ENCODE measurements at places on chromosomes 12 and 14. TPM values are rescaled to one million over a fixed set of nuclear protein-coding genes. Genes with fewer than 3 reads are reported as not detected.

DNA sequence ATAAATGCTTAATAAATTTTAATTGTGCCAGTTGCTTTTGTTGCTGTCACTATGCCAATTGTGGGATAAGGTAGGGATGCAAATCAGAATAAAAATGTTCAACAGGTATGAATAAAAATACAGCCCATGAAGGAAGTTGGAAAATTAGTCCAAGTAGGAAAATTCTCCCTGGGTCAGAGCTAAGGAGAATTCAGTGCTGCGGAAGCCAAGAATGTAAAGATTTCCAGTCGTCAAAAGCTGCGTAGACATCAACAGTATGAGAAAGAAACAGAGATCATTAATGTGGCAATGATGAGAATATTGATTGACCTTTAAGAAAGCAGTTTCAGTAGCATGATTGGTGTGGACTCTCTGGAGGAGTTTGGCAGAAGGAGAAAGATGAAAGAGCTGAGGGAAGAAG is 87.9 kb downstream of the PLEKHA5 start:
- no peaks in the 10 kb centered on the region for H3K27me3 ChIP-seq
- H3K4me1 ChIP-seq, result peaks cover 20% of the 10 kb centered on the region
- H3K4me3 ChIP-seq, result no peak overlapping the region

GRCh38 chr12:96227365-96228106 is 33.4 kb downstream of the ELK3 start:
- H3K27me3 ChIP-seq, result no peaks in the 10 kb centered on the region
- no peak overlapping the region for H3K27ac ChIP-seq
- peaks cover 15% of the 10 kb centered on the region for H3K36me3 ChIP-seq
- no peak overlapping the region for H3K4me3 ChIP-seq
- no peak for DNase-seq
- H3K4me1 ChIP-seq, result no peaks in the 10 kb centered on the region

SYNDIG1L gene
- not detected for total RNA-seq

NAV3 gene
- total RNA-seq, result 1.6 TPM

DNA sequence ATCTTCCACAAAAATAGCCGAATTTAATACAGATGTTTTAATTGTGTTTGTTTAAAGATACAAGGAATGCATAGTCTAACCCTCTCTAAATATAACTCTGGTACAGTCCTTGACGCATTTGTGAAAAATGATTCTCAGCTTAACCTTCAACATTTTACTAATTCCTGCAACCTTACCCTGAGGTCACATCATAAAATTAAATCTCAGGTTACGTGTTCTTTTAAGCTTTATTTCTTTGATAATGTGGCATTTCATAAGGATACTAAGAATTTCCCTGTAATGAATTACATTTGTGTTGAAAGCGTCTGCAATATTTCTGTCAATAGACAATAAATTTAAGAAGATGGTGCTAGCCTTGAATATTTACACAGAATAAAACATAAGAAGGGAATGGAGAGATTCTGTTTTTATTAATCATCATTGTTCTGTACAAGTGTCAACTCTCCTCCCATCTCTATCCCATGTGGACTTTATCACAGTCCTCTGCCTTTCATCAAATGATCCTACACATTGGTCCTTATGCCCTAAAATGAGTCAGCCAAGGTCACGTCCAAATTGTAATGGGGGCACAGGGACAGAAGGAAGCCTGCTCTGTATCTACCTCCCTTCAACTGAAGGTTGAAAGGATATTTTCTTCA is 769.3 kb upstream of the FLRT2 start:
- H3K4me3 ChIP-seq, result no peak overlapping the region
- DNase-seq, result no peak
- H3K4me1 ChIP-seq, result no peaks in the 10 kb centered on the region
- H3K27me3 ChIP-seq, result no peaks in the 10 kb centered on the region
- no peak overlapping the region for H3K27ac ChIP-seq

All from PC-3 (cell line).